ENCODE measurements at places on chromosomes 7 and 10. TPM values are rescaled to one million over a fixed set of nuclear protein-coding genes. Genes with fewer than 3 reads are reported as not detected.

DNA sequence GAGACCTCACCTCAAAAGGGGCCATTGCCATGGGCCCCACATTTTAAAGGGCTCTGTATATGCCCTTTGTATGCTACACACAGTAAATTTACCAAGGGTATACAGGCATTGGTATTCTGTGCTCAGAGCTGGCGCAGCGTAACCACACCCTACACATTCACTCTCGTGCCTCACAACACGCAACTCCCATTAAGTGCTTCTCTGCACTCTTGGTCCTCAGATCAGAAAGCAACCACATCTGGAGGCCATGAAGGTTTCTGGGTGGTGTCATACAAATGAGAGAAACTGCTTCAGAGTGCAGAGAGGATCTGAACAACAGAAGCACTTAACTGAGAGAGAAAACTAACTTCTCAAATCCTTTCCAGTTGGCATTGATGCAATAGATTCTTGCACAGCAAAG lies 9.4 kb upstream of the CACUL1 start:
- DNase-seq, result no peak

DNA sequence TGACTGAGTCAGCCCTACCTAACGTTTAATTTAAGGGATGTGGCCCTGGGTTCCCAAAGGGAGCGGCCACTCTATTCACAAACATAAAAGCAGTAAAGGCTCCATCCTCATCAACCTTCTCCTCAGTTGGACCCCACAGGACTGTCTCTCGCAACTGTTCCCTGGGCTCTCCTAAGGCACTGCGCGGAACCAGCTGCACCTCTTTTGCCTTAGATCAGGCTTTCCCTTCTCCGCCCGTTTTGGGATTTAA lies 689 bp upstream of the GTPBP4 start:
- DNase-seq, result peak; percentile 21

GRCh38 chr10:19816411-19817230 lies at the start of gene PLXDC2:
PLXDC2 (plus strand) TSS chr10:19816432.
- peak; percentile 9 for DNase-seq

DNA sequence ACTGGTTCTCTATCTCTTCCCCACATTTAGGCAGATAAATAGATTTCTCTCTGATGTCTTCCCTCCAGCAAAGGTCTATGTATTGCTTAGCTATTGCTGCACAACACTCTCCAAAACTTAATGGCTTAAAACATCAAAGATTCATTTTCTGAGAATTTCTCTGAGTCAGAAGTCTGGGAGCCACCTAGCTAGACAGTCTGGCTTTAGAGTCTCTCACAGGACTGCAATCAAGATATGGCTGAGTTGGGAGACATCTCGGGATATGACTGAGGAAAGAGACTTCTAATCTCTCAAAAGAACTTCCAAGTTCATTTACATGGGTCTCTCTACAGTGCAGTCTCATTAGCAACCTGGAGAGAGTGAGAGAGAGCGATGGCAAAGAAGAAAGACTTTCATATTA lies 553.6 kb upstream of the GHITM start:
- no peak for DNase-seq

DNA sequence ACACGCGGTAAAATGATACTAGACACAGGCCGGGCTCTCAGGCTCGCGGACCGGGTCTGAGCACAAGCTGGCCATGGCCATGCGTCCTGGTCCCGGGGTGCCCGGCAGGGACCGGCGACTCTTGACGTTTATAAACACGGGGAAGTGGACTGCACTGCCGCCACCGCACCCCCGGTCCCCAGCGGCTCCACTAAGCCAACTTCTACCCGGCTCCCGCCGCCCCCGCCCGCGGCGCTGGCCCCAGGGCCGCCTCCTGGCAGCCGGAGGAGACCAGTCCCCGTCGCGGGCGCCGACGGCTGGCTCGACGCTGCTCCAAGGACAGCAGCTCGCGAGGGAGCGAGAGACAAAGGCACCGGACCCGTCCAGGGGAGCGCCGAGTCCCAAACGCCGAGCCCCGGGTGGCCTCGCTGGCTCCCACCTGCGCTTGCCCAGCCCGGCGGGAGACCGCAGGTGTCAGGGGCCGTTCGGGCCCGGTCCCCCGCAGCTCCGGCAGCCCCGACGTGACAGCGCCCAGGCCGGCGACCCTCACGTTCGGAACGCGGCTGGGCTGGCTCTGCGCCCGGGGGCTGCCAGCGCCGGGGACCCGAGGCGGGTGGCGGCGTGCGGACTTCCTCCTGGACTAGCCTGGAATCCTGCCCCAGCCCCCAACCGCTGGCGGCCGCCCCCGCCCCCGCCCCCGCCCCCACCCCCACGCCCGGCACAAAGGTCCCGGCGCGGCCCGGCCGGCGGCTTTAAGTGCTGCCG lies 517 bp downstream of the ITGB1 start:
- DNase-seq, result peak; percentile 33

GRCh38 chr10:50618624-50619023 lies 5.1 kb downstream of the SGMS1 start:
- no peak for DNase-seq

GPC2 gene
- 16.7 TPM for total RNA-seq

DNA sequence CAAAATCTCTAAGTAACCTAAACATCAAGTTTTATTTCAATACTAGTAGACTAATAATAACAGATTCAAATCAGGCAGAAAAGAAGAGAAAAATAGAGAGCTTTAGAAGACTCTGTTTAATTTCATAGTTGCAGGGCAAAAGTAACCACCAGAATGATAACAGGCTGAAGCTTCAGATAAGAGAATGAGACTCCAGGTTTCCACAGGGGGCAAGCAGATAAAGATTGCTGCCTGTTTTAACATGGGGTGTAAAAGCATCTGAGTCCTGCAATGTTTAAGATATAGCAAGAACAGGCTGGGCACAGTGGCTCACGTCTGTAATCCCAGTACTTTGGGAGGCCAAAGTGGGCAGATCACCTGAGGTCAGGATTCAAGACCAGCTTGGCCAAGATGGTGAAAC lies 11.0 kb downstream of the CROT start:
- no peak for DNase-seq

DNA sequence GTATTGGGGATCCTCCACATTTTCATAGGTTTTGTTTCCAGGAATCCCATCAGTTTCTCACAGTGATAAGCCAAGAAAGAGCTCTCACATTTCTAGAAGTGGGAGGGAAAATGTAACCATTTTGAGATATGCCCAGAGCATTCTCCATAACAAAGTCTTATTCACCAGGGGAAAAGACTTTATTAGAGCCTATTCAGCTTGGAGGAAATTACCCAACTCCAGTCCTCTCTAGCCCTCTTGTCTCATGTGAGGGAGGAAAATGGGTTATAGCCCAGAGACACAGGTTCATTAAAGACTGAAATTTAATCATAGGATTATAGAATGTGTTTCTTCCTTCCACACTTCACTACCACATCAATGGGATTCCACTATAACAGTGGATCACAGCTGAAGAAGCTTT lies 61.6 kb upstream of the DYNC1I1 start:
- no peak for DNase-seq

TNRC18 gene
- total RNA-seq, result 31.5 TPM

GRCh38 chr7:76356823-76357222 lies 2.0 kb downstream of the YWHAG start:
- DNase-seq, result peak; percentile 38

- no peak for DNase-seq
Observed at GRCh38 chr7:30930621-30931020, 19.0 kb downstream of the AQP1 start.

DNA sequence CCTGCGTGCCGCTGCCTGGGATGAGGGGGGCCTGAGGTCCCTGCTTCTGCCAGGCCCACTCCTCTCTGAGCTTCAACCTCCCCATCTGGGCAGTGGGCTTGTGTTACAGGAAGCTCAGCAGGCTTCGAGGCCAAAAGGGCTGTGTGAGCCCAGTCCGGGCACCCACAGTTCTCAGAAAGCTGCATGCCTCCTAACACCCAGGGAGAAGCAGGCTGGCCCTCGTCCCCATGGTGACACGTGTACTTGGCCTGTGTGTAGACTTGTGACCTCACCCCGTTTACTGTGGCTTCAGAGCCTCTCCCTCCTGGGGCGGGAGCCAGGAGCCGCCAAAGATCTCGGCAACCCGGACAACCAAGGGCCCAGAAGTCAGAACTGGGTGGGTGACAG lies 2.2 kb upstream of the GRIFIN start:
- peak; percentile 84 for DNase-seq

GRCh38 chr7:84021292-84021908 lies 173.2 kb downstream of the SEMA3A start:
- DNase-seq, result no peak

GRCh38 chr10:31756101-31756728 lies 172.4 kb downstream of the ARHGAP12 start:
- no peak for DNase-seq

TAS2R3 gene
- 0.17 TPM for total RNA-seq

PRPS1L1 gene
- total RNA-seq, result not detected

EPO gene
- not detected for total RNA-seq

OSBPL3 gene
- 15.5 TPM for total RNA-seq

Measured in Daoy (cell line).